ENCODE measurements at places on chromosomes 5 and 9. TPM values are rescaled to one million over a fixed set of nuclear protein-coding genes. Genes with fewer than 3 reads are reported as not detected.

- DNase-seq = no peak
- H3K27ac ChIP-seq = peak overlapping the region; percentile 14
- H3K4me3 ChIP-seq = no peak overlapping the region
- H3K36me3 ChIP-seq = no peaks in the 10 kb centered on the region
- no peaks in the 10 kb centered on the region for H3K4me1 ChIP-seq
Observed at GRCh38 chr5:14594378-14595074, 12.9 kb downstream of the OTULINL start.

The FCN2 gene
- total RNA-seq = not detected

GRCh38 chr9:35338086-35338485 lies 151.8 kb upstream of the RUSC2 start:
- no peak overlapping the region for H3K4me3 ChIP-seq
- no peak overlapping the region for H3K27ac ChIP-seq
- DNase-seq = no peak
- H3K36me3 ChIP-seq = no peaks in the 10 kb centered on the region

The C5orf58 gene
- not detected for total RNA-seq

DNA sequence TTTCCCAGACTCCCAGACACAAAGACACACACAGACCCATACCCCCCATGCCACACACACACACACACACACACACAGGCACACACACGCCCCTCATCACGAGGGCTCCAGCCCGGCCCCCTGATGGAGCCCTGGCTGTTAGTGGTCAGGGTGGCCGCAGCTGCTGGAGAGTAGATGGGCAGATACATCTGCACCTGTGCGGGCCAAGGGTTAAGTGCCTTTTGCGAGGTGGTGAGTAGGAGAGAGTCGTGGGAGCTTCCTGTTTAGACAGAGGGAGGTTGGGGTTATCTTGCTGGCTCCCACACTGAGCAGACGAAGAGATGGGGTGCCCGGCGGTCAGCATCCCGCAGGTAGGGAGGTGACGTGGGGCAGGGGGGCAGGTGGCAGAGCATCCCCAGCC lies 8.2 kb downstream of the PRRX2 start:
- DNase-seq = no peak
- peaks cover 27% of the 10 kb centered on the region for H3K27me3 ChIP-seq
- no peak overlapping the region for H3K4me3 ChIP-seq
- no peak overlapping the region for H3K27ac ChIP-seq
- H3K36me3 ChIP-seq = no peaks in the 10 kb centered on the region

The GARNL3 gene
- 17.5 TPM for total RNA-seq

DNA sequence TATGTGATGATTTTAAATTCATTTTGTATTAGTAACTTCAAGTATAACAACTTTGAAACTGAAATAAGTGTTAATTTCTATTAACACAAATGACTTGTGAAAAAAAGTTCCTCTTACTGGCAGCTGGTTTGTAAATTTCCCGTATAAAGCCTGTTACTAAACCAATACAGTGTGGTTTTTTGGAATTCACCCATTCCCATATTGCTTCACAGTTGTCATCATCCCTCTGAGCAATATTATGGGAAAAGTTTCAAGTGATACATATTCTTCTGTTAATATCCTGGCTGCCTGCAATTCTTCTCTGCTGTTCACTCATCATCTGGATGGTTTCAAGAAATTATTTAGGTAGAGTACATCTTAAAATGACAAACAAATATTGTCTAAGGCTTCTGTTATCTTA lies 1185.1 kb upstream of the C9orf72 start:
- H3K27ac ChIP-seq = no peak overlapping the region
- no peak overlapping the region for H3K4me3 ChIP-seq
- no peaks in the 10 kb centered on the region for H3K4me1 ChIP-seq
- H3K27me3 ChIP-seq = no peaks in the 10 kb centered on the region

The LCN10 gene
- 6.4 TPM for total RNA-seq

DNA sequence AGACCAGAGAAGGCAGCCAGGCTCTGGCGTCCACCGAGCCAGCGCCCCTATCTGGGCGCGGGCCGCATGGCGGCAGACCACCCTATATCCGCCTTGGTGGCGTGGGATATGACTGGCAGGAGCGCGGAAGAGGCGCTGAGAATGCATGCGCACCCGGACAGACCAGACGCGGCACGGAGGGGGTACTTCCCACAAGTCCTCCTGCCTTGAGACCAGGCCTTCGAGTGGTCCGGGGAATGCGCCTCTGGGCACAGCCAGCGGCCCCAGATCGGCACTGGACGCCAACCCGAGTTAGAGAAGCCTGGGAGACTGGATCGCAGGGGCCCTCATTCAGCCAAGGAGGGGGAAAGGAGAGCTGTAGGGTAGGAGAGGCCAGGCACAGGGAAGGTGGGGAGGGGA lies 2.5 kb upstream of the LMX1B start:
- H3K27me3 ChIP-seq = peaks cover 46% of the 10 kb centered on the region
- H3K27ac ChIP-seq = no peak overlapping the region
- peak; percentile 64 for DNase-seq
- no peak overlapping the region for H3K4me3 ChIP-seq

The CCDC187 gene
- total RNA-seq = not detected

GRCh38 chr9:106482733-106483132 lies 380.2 kb upstream of the ZNF462 start:
- H3K27me3 ChIP-seq = no peaks in the 10 kb centered on the region
- DNase-seq = no peak
- H3K4me1 ChIP-seq = no peaks in the 10 kb centered on the region
- H3K27ac ChIP-seq = no peak overlapping the region

The ITK gene
- 2.0 TPM for total RNA-seq

DNA sequence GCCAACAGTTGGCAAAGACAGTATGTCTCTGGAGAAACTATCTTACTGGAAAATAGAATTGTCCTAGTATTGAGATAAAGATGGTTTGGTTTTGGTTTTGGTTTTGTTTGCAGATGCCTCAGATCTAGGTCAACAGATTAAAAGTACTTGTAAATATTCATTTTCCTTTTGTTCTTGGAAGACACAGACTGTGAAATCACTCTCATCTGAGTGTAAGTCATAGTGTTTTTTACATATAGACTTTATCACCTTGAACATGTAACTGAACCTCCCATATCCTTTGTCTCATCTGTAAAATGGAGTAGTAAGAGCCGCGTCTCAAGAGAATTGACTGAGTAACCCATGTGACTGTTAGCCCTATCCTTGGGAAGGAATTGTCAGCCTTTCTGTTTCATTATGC lies 34.3 kb downstream of the MAP3K1 start:
- H3K4me3 ChIP-seq = no peak overlapping the region
- DNase-seq = no peak
- H3K27ac ChIP-seq = no peak overlapping the region
- peaks cover 15% of the 10 kb centered on the region for H3K4me1 ChIP-seq
- no peaks in the 10 kb centered on the region for H3K36me3 ChIP-seq
- H3K27me3 ChIP-seq = no peaks in the 10 kb centered on the region

GRCh38 chr9:6938447-6938846 lies 180.7 kb downstream of the KDM4C start:
- DNase-seq = no peak
- H3K27ac ChIP-seq = no peak overlapping the region
- H3K27me3 ChIP-seq = no peaks in the 10 kb centered on the region
- H3K36me3 ChIP-seq = no peaks in the 10 kb centered on the region
- H3K4me1 ChIP-seq = peaks cover 19% of the 10 kb centered on the region

The FCN1 gene
- total RNA-seq = 2.5 TPM

GRCh38 chr9:82606492-82607382 lies 456.2 kb downstream of the RASEF start:
- no peaks in the 10 kb centered on the region for H3K27me3 ChIP-seq
- peaks cover 20% of the 10 kb centered on the region for H3K4me1 ChIP-seq
- peak overlapping the region; percentile 43 for H3K27ac ChIP-seq
- H3K36me3 ChIP-seq = no peaks in the 10 kb centered on the region

The TMEM232 gene
- 4.4 TPM for total RNA-seq

The GOLGA2 gene
- 89.5 TPM for total RNA-seq

GRCh38 chr5:3075309-3075708 lies 323.8 kb upstream of the IRX2 start:
- no peak overlapping the region for H3K27ac ChIP-seq
- no peaks in the 10 kb centered on the region for H3K4me1 ChIP-seq
- DNase-seq = no peak
- no peak overlapping the region for H3K4me3 ChIP-seq
- H3K36me3 ChIP-seq = no peaks in the 10 kb centered on the region

DNA sequence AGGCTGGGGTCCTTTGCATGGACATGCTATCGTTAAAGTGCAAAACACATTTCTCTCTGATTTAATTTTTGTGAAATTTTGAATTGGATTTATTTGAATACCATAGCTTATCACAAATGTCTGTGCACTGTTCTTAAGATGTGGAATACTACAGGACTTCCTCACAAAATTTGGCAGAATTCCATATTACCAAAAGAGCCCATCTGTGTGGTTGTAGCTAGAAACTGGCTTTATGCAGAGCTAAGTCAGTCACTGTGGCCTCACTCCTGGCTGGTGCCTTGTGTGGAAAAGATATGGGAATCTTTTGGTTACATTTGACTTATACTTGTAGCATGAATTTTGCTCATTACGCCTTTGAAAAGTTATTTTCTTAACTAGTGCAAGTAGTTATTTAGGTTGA lies 35.5 kb downstream of the ACO1 start:
- H3K27ac ChIP-seq = no peak overlapping the region
- H3K4me1 ChIP-seq = no peaks in the 10 kb centered on the region
- no peaks in the 10 kb centered on the region for H3K27me3 ChIP-seq
- H3K36me3 ChIP-seq = peaks cover 99% of the 10 kb centered on the region

Data from sigmoid colon (tissue), 7 donors.